ENCODE measurements at places on chromosomes 2 and 18.

DNA sequence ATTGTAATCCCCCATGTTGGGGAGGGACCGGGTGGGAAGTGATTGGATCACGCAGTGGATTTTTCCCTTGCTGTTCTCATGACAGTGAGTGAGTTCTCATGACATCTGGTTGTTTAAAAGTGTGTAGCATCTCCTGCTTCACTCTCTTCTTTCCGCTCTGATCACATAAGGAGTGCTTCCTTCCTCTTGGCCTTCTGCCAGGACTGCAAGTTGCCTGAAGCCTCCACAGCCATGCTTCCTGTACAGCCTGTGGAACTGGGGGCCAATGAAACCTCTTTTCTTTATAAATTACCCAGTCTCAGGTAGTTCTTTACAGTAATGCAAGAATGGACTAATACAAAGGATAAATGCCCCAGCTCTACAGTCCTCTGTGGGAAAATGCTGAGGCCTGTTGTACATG is 437.5 kb upstream of the NXPH2 start:
- DNase-seq = no peak

DNA sequence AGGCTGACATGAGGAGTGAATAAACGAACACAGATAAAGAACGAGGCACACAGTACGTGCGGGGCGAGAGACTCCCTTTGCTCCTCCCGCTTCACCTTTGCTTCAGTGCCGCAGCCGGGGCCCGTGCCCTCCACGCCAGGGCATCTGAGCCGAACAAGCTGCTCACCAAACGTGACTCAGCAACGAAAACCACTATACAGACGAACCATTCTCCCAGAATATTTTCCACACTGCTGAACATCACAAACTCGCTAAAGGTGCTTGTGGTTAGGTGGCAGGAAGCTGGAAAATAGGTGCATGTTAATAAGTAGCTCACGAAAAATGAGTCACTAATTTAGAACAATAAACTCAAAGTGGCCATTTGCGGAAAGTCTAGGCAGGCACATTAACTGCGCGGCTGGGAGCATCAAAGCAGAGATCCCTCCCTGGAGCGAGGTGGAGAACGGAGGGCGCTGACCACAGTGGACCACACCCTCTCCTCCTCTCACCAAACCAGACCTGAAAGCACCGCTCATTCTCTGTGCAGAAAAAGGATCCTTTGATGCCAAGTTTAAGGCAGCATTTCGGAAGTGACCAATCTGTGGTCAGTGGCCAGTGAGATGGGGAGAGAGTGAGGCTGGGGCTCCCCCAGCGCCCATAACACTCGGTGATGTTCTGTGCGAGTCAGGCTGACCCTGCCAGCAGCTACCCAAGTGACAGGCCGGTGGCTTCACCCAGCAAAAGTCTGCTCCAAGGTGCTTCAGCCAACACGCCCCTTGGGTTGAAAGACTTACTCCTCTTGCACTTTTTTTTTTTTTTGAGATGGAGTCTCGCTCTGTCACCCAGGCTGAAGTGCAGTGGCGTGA is 153.2 kb downstream of the HDAC4 start:
- DNase-seq = no peak

DNA sequence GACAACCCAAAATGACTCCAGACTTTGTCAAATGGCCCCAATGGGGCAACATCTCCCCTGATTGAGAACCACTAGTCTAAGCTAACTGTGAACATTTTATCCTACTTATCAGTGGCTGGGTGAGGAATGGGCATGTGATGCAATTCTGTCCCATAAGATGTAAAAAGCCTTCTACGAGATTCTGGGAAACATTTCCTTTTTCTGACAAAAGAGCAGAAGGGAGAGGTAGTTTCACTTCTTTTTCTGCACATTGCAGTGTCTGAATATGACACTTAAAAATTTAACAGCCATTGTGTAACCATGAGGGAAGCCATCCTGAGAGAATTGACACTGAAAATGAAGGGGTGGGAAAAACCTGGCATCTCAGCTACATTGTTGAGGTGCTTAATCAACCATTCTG is 17.3 kb upstream of the MARCHF4 start:
- no peak for DNase-seq

- DNase-seq = no peak
Measured at GRCh38 chr2:72142570-72143440, 4.9 kb downstream of the CYP26B1 start.

- no peak for DNase-seq
Measured at GRCh38 chr2:232649033-232649432, 15.6 kb downstream of the EFHD1 start.

DNA sequence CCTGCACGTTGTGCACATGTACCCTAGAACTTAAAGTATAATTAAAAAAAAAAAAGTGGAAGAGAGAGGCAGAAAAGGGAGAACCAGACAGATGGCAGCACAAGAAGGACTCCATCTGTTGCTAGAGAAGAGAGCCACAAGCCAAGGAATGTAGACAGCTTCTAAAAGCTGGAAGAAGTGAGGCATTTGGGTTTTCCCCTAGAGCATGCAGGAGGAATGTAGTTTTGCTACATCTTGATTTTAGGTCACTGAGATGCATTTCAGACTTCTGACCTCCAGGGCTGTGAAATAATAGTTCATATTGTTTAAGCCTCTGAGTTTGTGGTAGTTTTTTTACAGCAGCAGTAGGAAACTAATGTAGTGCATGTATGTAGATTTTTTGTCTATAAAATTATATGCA is 46.0 kb downstream of the CAVIN2 start:
- no peak for DNase-seq

DNA sequence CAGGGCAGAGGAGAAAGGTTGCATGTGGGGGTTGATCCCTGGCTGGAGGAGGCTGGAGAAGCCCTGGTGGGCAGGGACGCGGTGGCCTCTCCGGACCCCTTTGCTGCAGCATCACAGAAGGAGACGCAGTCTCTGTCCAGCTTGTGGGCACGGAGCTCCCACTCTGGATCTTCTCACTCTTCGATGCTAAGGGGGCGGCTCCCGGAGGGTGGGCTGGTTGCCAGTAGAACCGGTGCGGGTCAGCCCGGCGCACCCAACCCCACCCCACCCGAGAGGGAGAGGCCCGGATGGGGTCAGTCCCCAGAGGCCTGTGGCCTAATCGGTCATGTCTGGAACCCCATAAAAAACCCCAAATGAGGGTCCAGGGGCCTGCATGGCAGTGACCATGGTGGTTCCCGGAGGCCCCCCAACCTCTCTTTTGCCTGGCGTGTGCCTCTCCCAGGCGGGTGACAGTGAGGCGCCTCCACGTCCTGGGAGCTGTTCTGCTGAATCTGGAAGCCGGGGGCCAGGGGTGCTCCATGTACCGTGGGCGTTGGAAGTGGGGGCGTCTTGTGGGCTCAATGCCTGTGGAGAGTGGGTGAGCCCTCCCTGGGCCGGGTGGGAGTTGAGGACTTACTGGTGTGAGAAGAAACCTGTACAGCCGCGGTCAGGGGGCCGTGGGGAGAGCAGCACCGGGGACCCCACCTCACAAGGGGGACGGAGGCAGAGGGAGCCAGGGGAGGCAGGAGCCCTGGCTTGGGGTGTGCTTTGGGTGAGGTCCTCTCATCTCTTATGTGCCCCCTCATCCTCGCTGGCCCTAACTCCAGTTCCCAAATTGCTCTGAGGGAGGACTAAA is 79.6 kb downstream of the RTP5 start:
- DNase-seq = no peak

DNA sequence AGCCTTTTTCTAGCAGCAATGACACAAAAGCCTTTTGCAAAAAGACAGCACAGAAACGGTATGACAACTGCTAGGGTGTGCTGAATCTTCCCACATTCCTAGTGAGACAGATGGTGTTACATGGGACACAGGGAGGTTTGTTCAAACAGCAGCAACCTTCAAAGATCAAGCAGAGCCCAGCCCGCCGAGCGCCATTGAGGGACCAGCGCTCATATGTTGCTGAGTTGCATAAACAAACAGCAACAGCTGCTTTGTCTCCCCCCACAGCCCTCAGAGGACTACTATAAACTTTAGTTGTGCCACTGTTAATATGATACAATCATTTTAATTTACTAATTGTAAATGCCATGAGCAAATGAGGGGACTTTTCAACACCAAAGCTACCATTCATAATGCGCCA is 117.7 kb downstream of the ZEB2 start:
- DNase-seq = no peak

- DNase-seq = no peak
Measured at GRCh38 chr2:190972846-190973245, 41.1 kb downstream of the STAT1 start.
